Activated effector memory CD4-positive, alpha-beta T cell treated with anti-CD3 and anti-CD28 coated beads, Interleukin-2, amount 50 U/mL, for 16 hours (primary cell): ENCODE measurements at places on chromosomes 7 and 10.
A peak's percentile ranks its signal among the peaks of the same experiment; 100 is the strongest.

DNA sequence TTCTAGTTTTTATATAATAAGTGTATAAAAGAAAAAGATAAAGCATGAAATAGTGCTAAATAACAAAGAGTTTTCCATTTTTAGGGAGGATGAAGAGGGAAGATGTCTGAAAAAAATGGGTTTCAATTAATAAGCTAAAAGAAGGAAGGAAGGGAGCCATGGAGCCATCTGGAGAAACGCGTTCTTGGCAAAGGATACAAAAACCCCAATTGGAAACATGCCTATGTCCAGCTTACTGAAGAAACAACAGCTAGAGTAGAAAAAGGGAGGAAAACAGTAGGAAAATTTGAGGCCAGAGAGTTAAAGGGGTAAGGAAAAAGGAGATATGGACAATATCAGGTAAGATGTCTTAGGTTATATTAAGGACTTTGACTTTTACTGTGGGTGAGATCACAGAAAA is 416.2 kb upstream of the GHITM start:
- no peak for DNase-seq

GRCh38 chr7:107972941-107973376 is 30.0 kb downstream of the LAMB1 start:
- DNase-seq: no peak

GRCh38 chr10:18601321-18601720 is 50.1 kb downstream of the NSUN6 start:
- no peak for DNase-seq

- peak; percentile 90 for DNase-seq
These were observed 9.6 kb downstream of the PSD start for GRCh38 chr10:102408728-102409603.

DNA sequence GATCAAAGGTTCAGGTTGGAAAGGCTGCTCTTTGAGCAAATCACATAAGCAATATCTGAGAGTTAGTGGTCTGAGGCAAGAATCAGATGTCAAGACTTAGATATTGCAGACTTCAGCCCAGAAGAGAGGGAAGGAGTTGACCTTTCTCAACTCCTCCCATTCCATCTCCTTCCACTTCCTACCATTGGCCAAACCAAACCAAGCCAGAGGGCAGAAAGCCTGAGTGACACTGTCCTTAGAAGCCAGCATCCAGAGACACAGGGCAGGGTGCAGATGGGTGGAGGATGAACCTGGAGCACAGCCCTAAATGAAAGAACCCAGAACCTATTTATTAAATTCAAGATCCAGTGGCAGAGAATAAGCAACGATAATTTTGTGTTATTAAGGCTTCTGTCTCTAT is 180.5 kb downstream of the HIBADH start:
- no peak for DNase-seq

DNA sequence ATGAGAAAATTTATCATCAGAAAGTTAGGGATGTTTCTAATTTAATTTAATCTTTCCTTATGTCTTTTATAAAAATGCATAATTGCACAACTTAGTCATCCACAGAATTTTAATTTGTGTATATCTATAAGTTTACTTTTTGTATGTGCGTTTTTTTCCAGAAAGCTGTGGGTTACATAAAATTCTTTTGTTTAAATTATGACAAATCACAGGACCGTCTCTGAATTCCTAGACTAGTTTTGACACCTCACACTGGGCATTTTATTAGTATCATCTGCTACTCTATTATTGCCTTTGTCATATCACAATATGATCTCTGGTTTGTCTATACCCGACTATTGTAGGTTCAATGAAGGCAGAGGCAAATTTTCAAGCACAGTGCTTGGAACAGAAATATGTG is 482.4 kb upstream of the SEMA3D start:
- no peak for DNase-seq

- no peak for DNase-seq
These were observed 18.7 kb downstream of the MYO1G start for GRCh38 chr7:44960011-44960580.

- no peak for DNase-seq
These were observed 71.0 kb downstream of the PAXIP1 start for GRCh38 chr7:154931906-154932305.

GRCh38 chr7:4020086-4020485 is 662.0 kb upstream of the FOXK1 start:
- DNase-seq: no peak

DNA sequence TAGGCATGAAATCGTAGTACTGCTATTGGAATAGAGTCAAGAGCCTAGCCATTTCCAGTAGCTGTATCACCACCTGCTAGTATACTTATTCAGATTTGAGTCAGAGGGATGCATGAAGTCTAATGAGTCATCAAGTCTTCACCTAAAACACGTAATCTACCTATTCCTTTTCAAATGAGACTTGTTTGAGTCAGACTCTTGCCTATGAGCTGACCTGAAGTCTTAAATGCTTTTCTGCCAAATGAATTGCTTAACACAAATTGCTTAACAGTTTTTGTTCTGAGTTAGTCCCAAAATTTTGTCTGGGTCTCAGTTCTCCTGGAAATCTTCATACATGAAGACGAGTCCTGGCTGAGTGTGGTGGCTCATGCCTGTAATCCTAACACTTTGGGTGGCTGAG is 165.2 kb downstream of the GNAT3 start:
- no peak for DNase-seq

DNA sequence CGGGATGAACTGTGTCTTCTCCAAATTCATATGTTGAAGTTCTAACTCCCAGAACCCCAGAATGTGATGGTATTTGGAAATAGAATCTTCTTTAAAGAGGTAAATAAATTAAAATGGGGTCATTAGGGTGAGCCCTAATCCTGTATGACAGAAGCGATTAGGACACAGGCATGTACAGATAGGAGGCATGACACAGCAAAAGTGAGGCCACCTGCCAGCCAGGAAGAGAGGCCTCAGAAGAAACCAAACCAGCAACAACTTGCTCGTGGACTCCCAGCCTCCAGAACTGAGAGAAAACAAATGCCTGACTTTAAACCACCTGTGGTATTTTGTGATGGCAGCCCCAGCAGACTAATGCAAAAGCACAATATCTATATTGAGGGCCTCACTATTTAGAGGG is 214.3 kb downstream of the NEBL start:
- no peak for DNase-seq

- DNase-seq: no peak
These were observed 6.4 kb downstream of the USP54 start for GRCh38 chr10:73584737-73585136.

- DNase-seq: no peak
These were observed 6.0 kb upstream of the LMBR1 start for GRCh38 chr7:156898938-156899337.

DNA sequence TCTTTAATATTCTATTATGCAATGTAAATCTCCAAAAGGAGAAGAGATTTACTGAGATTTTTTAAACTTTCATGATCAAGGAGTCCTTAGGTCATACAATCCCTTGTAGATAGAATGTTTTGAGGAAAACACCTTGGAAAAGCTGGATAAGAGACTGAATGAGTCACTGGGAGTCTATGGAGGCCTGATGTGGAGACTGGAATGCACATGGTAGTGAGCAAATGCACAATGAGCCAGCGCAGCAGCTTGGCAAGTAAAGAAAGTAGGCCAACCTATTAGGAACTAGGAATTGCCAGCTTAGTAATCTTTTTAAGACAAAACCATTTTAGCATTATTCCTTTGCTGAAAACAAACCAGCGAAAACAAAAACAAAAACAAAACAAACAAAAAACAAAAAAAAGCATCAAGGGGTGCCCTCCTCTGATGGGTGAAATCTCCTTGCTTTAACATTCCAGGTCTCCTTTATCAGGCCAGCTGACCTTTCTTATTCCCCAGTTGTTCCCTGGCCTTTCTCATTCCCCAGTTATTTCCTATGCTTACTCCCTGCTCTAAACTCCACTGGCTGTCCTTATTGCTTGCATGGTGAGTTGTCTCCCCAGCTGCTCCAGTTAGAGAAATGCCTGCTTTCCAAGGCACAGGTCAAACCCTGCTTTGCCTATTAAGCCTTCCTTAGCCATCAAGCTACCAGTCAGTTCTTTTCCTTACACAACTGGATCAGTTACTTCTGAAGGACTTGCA is 135.8 kb downstream of the PLCE1 start:
- DNase-seq: no peak

GRCh38 chr7:47893238-47893637 is 55.0 kb downstream of the PKD1L1 start:
- no peak for DNase-seq

DNA sequence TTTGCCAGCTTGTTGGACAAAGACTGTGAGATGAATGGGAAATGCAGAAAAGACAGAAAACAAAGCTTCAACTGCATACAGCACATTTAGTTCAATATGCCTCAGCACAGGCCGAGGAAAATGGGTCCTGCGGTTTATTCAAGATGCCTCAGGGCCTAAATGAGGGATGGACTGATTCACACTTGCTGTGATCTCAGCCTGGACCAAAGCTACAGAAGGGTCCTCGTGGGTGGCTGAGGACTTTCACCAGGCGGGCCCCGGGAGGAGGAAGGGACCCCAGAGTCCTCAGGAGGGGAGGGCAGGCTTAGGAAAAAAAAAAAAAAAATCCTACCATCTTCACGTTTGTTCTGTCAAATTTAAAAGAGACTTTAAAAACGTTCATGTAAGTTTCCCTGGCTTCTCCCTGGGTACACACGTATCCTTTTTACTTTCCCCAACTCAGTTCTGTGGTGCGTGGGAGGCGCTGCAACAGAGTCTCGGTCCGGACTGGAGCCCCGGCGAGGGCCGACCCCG is 624 bp upstream of the ZNF783 start:
- DNase-seq: no peak

DNA sequence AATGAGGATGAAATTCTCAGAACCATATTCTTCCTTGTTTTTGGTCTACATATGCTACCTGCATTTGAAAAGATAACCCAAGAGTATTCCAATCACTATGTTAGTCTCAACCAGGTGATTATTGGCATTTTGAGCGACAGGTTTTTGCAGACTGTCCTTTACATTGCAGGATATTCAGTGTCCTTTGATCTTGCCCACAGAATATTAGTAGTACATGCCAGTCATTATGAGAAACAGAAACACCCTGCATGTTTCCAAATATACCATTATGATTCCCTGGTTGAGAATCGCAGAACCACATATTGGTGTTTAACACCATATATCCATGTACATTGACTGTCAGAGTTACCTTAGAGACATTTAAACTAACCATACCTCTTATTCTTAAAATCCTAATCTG is 30.6 kb downstream of the TMEM243 start:
- DNase-seq: no peak

DNA sequence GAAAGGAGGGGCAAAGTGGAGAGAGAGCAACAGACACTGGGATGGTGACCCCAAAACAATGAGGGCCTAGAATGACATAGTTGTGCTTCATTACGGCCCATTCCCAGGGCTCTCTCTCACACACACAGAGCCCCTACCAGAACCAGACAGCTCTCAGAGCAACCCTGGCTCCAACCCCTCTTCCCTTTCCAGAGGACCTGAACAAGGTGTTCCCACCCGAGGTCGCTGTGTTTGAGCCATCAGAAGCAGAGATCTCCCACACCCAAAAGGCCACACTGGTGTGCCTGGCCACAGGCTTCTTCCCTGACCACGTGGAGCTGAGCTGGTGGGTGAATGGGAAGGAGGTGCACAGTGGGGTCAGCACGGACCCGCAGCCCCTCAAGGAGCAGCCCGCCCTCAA is 20.7 kb downstream of the PRSS2 start:
- DNase-seq: no peak

DNA sequence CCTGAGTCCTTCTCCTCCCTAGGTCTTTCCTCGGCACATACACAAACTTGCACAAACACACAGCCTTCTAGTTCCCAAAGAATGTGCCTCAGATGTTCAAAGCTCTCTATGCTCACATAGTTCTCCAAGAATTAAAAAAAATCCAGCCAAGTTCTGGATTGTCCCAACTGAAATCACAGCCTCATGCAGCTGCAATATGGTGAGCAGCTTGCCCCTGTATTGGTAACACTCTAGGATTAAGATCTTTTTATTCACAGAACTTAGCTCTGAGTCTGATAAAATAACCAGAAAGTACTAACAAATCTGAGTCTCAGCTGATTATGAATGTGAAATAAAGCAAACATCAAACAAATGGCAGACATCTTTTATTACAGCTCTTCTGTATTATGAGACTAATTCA is 604.8 kb upstream of the PFKP start:
- DNase-seq: no peak

DNA sequence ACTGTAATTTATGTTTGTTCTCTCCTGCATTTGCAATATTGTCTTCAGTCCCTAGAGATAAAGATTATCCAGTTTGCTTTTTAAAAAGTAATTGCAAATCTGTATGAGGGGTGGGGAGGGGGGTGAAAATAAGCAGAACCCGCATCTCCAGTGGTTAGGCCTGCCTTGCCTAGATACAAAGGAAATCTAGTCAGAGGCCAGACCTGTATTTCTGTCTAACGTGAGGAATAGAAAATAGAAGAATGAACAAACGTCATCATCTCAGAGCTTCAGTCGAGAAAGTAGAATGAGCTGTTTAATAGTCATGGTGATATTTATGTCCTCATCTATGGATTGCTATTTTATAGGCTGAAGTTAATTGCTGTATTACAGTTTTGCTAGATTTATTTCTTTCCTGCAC is 284.2 kb downstream of the BICC1 start:
- no peak for DNase-seq

DNA sequence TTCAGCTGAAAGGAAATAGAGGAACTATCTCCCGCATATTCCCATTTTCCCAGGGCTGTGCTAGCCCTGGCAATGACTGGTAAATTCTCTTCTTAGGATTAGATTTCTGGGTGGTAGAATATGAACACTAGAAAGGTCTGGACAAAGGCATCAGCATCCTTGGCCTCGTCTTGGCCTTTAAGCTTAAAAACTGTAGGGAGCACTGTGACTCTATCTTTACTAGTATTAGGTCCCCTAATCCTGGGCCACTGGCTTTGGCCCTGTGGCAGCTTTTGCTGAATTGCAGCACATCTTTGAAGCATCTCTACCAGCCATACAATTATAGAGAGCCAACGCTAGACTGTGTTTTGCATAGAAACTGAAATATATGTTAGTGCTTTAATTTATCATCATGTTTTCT is 41.5 kb upstream of the EBLN1 start:
- no peak for DNase-seq

GRCh38 chr10:25875556-25876165 is 58.4 kb upstream of the MYO3A start:
- DNase-seq: peak; percentile 82

DNA sequence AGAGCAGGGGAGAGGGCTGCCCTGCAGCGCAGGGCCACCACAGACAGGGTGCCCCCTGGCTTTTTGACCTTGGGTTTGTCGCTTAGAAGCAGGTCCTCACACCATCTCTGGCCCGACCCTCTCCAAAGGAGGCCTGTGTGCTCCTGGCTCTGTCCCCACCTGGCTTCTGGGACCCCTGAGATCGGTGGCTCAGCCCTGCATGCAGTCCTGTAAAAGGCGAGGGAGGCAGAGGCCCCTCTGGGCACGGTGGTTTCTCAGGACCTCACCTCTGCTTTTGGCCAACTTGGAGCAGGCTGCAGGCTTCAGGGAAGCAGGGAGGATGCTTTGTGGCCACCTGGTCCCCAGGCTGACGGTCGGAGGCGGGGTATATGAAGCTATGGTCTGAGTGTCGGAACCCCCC is 21.4 kb downstream of the WDR86 start:
- no peak for DNase-seq
